Inflammatory macrophage (primary cell): ENCODE measurements at places on chromosomes 3 and 15.

GRCh38 chr3:160678292-160678842 lies 1.4 kb downstream of the ARL14 start:
- DNase-seq: no peak

DNA sequence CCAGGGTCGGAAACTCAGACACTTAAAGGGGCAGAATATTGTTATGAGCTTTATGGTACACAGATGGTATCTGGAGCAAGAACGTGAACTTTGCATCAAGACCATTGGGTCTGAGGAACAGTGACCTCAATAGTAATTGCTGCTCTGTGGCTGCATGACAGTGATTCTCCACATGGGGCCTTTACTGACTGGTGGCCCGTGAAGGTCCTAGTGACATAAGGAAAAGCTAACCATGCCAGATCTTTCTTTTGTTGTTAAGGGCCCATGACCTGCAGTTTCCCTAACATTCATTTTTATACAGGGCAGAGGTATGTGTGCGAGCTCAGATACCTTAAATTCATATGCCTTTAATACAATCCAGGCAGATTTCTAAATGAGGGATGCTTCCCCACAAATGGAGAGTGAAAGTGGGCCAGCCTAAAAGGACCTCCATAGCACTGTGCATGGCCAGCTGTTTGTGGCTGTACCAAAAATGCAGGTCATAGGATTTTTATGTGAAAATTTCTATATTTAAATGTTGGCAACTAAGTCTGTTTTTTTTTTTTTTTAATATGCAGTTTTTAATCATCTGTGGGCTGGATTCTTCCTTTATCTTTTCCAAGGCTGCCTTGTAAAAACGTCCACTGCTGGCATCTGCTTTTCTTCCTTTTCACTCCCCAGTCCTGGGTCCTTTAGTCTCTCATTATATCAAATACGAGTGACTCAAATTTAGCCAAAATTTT lies 188.0 kb upstream of the IL12A start:
- no peak for DNase-seq

GRCh38 chr15:24772686-24773373 lies 97.3 kb downstream of the NPAP1 start:
- DNase-seq: peak; percentile 66

- DNase-seq: no peak
These were observed 65.2 kb downstream of the LSM3 start for GRCh38 chr3:14243782-14244181.

DNA sequence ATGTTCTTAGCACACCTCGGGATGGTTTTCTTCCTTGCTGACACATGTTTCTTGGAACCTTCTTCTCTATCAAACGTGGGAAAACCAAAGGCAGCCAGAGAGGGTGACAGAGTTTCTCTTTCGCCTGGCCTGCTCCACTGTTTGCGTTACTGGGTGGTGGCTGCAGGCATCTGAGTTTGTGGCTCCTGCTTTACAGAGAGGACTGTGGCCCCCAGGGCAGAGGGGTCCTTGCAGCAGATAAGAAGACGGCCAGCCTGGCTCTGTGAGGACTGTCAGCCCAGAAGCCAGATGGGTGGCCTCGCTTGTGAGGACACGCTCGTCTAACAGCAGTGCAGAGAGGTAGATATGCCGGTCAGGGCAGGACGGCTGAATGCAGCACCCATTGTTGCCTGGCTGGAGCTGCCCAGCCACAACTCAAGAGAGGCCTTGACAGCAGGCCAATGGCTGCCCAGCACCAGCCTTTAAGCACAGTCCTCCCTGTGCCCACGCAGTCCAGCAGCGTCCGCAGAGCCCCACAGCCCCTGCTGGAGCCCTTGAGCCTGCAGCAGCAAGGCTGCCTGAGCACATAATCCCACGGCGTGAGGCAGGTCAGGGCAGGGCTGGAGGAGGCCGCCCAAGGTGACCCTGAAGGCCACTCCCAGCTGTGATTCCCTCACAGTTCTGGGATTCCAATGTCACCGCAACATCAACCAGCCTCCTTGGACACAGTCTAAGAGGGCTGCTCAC lies 15.0 kb upstream of the SPTBN5 start:
- no peak for DNase-seq

DNA sequence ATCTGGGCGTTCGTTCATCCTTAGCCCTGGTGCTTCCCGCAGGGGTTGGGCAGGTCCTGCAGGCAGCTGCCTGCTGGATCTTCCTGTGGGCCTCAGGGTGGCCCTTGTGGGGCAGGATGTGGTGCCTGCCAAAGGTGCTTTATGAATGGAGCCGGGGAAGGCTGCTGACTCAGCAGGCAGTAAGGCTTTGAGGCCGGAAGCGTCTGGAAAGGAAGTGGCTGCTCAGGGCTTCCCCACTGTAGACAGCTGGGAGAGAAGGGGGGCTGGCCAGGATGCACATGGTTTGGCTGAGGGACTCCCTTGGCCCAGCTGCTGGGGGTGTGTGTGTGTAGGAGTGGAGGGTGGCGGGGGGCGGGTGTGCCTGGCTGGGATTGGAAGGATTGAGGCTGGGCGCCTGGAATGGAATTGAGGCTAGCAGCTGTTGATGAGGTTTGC lies 12.9 kb downstream of the CD276 start:
- DNase-seq: peak; percentile 73

DNA sequence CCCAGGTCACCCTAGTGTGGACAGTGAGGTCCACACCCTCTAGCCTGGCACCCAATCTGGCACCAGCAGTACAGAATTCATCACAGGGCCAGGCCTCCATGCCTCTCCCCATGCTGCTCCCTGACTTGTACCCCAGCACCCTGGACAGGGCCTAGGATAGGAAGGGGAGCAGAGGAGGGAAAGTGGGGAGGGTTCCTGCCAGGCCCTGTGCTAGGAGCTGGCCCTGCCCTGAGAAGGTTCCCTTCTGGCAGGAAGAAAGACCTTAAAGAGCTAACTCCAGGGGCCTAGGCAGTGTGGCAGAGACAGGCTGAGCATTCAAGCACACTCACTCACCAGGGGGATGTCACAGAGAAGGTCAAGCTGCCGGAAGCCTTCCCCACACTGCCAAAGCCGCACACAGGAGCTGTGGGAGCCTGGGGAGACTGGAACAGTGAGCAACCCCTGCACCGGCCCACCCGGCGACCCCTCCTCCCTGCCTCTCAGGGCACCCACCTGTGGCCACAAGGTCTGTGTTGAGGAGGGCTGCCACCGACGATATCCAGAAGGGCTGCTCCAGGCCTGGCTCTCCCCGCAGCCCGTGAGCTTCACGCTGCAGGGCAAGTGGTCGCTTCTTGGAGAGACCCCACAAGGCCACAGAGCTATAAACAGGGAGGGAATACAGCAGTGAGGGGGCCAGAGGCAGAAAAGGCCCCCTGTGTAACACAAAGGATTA lies 7.4 kb downstream of the RRP9 start:
- no peak for DNase-seq

GRCh38 chr3:23112491-23112890 lies 90.6 kb upstream of the UBE2E2 start:
- DNase-seq: peak; percentile 85
